Karpas-422 (cell line): ENCODE measurements at places on chromosomes 4 and X.

DNA sequence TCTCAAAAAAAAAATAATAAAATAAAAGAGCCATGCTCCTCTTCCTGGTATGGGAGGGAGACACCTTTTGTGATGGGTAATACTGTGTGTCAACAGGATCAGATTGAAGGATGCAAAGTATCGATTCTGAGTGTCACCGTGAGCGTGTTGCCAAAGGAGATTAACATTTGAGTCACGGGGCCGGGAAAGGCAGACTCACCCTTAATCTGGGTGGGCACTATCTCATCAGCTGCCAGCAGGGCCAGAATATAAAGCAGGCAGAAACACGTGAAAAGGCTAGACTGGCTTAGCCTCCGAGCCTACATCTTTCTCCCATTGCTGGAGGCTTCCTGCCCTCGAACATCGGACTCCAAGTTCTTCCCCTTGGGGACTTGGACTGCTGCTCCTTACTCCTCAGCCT is 95.4 kb downstream of the SHOX start:
- DNase-seq: no peak

- no peak for DNase-seq
Measured at GRCh38 chrX:110022599-110023448, 19.9 kb downstream of the TMEM164 start.

DNA sequence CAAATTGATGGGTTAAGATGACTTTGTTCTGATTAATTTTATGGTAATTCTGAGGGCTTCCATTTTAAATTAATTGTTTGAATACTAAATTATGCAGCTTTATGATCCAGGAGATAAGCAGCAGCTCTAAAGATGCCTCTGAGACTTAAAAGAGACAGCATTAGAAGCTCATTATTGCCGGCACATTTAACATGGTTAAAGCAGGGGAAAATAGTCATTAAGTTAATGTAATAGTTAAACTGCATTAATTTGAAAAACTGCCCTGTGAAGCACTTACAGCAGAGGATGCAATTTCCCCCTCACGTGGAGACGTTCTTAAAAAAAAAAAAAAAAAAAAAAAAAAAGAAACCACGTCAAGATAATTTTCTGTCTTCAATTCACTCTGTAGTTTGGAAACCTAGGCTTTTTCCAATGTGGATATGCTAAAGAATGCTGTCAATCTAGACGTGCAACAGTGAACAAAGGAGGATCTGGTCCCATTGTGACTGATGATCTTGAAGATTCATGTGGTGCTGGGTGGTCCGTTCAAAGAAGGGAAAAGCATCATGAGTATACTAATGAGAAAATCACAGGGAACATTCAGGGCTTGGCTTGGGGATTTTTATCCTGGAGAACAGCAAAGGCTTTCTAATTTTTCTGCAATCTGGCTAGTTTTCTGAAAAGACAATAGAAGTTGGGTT is 440.6 kb upstream of the HS3ST1 start:
- no peak for DNase-seq

- no peak for DNase-seq
Measured at GRCh38 chr4:13483768-13484121, 395 bp downstream of the RAB28 start.

- DNase-seq: no peak
Measured at GRCh38 chrX:101484135-101484534, 1.1 kb upstream of the ARMCX4 start.

- DNase-seq: no peak
Measured at GRCh38 chr4:22522706-22523501, 7.0 kb upstream of the ADGRA3 start.

DNA sequence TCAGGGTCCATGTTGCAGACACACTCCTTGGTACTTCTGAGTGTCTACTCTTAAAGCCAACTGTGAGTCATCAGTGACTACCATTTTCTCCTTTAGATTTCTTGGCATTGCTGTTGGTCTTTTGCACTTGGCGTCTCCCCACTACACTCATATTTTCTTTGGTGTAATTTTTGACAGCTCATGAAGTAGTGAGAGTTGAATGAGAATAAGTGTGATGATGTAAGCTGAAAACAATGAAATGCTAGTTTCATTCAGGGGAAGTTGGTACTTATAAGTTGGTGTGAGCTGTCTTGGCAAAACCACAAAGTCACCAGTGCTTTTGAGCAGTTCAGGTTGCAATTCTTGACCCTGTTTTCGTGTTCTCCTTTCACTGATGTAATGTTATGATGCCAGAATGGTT is 142.9 kb upstream of the ARX start:
- DNase-seq: no peak

DNA sequence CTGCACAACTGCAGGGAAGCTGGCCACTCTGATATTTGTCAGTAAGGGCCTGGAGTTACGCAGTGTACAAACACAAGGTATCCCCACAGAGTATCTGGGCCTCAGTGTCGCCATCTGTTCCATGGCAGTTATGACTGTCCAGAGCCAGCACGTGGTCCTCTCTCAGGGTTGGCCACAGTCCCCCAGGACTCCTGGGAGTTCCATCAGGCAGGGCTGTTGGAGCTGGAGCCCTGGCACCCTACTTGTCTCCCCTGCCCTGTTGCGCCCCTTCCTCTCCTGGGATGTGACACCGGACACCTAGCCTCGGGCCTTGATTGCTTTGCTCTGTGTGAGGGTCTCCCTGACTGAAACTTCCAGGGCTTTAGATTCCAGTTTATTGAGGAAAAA is 8.4 kb downstream of the HTRA3 start:
- DNase-seq: no peak

GRCh38 chrX:69050051-69050765 is 115.0 kb downstream of the PJA1 start:
- no peak for DNase-seq

- DNase-seq: no peak
Measured at GRCh38 chrX:13638826-13639225, 14.1 kb upstream of the TCEANC start.

GRCh38 chr4:77805840-77806239 is 13.3 kb downstream of the CNOT6L start:
- no peak for DNase-seq

DNA sequence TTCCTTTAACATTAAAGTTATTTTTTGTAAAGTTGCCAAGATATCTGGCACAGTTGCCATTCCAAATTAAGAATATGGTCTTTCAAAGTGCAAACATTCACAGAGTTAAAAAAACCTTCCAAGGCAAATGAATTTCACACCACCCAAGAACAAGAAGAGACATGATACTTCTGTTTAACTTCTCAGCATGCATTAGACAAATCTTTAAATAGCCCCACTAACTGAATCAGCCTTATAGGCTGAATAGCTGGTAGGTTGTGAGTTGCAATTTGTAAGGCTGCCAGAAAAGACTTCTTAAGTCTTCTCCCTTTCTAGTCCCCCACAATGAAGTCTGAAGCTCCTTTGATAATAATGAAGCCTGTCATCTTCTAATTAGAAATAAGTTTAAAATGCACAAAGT is 95.6 kb downstream of the MAPK10 start:
- peak; percentile 63 for DNase-seq

GRCh38 chrX:16060252-16060651 is 63.1 kb upstream of the GRPR start:
- DNase-seq: no peak

DNA sequence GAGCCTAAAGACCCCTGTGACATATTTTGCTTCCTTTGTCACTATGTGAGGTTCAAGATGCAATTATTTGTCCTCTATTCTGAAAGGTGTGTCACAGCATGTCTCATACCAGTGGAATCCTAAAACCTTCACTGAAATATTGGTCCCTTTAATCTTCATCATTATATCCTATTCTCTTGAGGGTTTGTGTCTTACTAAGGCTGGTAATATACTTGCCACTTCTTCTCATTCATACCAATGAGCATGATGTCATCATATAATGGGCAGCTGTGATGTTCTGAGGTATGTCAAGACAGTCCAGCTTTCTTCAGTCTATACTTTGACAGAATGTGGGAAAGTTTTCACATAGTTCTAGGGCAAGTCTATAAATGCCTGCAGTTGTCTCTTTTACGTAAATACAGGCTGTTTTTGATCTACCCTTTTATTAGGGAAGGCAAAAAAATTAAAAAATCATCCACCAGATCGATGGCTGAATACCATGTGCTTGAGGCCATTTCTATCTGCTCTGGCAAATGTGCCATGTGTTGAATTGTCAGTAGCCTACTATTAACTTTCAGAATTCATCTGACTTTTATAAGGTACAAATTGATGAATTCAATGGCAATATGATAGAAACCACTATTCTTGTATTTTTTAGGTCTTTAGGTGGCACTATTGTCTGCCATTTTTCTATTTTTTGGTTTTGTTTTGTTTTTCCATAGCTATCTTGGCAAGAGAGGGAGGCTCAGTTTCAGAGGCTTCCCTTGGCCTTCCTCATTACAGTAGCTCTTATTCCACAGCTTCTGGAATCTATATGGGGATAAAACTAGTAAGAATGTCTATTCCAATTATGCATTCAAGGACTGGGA is 209.0 kb downstream of the PPARGC1A start:
- no peak for DNase-seq

DNA sequence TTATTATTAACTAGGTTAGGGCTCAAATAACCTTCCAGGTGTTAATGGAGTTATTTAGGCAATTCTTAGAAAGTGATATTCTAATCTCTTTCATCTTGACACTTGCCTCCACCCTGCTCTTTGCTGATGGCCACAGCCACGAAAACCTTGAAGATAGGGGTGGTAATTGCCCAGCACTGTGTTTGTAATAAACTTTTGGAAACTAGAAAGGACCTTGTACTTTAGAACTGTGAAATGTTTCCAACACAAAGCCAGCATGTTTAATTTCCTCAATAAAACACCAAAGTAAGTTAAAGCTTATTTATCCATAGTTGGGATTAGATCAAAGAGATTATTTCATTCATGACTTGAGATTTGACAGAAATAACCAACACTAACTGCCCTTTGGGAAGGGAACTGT is 78.3 kb downstream of the MAOA start:
- DNase-seq: no peak

GRCh38 chr4:53026233-53026632 is 164.1 kb downstream of the RASL11B start:
- DNase-seq: no peak

- no peak for DNase-seq
Measured at GRCh38 chr4:1385373-1386340, 20.6 kb downstream of the NKX1-1 start.

DNA sequence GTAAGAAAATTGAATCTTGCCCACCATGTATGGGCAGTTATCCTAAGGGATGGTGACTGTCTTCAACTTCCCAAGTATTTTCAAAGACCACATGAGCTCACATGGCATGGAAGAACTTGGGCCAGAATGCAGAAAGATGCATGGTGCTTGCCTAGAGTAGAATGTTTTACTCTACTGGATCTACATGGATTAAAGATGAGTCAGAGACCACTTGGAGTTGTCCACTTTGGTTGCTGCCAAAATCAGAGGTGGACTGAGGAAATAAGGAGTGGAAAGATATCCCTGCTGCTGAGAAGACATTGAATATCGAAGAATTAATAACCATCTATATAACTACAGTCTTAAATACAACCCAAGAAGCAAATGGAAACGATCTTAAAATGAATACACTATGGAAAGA is 498.1 kb downstream of the NLGN4X start:
- DNase-seq: no peak

DNA sequence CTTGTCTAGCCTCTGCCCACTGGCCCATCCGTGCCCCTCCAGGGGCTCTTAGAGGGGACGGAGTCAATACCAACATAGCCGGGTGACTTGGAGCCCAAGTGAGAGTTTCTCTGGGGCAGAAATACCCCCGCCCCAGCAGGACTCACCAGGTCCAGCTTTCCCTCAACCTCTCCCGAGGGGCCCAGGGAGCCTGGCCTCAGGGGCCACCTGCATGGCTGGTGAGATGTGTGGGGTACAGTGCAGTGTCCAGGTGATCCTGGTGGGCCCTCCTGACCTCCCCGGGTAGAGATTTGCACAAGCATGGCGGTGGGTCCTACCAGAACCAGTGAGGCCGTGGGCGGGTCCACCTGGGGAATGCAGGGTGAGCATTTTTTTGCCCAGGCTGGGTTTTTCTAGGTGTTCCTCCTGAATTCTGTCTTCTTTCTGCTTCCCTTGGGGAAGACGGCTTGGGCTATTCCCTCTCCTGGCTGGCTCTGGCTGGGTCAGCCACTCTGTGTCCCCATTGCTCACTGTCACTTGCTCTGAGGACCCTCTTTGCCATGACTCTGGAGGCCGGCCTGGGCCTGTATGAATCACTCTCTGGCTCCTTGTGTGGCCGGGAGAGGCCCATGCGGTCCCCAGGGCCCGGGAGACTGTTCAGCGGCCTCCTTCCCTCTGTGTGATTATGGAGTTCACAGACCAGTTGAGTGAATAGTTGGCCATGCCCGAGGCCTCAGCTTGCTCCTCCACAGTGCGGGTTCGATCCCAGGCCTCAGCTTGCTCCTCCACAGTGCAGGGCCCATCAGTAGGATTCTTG is 71.0 kb upstream of the NKX1-1 start:
- no peak for DNase-seq

GRCh38 chrX:113980953-113981352 is 602.9 kb upstream of the HTR2C start:
- DNase-seq: peak; percentile 73

DNA sequence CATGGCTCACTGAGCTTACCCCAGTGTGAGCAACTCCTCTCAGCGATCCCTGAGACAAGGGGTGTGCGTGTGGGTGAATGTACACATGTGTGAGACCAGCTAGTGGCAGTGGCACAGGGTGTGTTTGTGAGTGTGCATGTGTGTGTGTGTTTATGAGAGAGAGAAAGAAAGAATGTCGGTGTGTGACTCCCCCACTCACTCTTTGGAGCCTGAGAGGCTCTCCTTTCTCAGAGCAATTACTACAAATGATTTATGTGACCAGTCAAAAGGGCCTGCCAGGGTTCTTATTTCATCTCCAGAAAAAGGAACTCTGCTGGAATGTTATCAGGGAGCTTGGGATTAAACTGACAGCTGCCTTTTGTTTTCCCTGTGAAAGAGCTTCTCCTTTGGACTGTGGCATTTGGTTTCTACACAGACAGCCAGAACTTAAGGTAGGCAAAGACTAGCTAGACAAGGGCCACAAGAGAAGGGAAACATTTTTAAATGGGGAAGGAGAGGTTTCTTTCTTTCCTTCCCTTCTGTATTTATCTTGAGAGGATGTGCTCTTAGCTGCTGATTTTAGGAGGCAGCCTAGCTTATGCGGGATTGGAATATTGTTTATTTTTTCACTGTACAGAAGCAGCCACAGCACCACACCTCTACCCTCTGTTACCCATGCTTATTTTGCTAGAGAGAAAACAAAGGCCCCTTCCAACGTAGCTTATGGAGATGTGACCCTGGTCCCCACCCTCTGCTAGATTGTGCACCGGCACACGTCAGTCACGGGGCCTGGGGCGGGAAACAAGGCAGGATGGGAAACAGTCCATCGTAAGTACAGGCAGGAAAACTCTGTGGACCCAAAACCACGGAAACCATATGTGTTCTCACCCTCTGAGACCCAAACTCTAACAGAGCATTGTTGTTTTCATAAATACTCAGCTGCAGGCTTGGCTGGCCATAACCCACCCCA is 143.5 kb downstream of the MGST2 start:
- DNase-seq: no peak
